ENCODE measurements at places on chromosomes 6 and 20.

- DNase-seq = no peak
Observed at GRCh38 chr20:32970115-32970972, 33.9 kb downstream of the SUN5 start.

DNA sequence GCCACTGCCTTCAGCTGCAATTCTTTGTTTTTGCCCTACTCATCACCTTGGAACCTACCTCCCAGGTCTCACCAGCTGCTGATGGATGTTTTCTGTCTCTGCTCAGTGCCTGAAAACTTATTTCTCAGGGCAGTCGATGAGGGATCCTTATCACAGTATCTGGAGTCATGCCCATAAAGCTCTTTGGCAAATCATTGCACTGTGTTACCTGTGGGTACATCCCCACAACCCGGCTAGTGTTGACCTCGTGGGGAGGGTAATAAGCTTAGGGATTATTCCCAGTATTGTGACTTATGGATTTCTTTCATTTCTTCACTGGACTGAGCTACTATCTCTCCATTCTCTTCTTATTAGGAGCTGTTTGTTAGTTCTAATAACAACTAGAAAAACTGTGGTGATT, 91.7 kb downstream of the ELOVL5 start:
- DNase-seq = no peak

- DNase-seq = no peak
Observed at GRCh38 chr20:8656335-8656734, 412.6 kb upstream of the PLCB4 start.

- DNase-seq = no peak
Observed at GRCh38 chr6:122660296-122660695, 50.1 kb downstream of the PKIB start.

GRCh38 chr6:81786150-81786549, 33.7 kb upstream of the TENT5A start:
- no peak for DNase-seq

DNA sequence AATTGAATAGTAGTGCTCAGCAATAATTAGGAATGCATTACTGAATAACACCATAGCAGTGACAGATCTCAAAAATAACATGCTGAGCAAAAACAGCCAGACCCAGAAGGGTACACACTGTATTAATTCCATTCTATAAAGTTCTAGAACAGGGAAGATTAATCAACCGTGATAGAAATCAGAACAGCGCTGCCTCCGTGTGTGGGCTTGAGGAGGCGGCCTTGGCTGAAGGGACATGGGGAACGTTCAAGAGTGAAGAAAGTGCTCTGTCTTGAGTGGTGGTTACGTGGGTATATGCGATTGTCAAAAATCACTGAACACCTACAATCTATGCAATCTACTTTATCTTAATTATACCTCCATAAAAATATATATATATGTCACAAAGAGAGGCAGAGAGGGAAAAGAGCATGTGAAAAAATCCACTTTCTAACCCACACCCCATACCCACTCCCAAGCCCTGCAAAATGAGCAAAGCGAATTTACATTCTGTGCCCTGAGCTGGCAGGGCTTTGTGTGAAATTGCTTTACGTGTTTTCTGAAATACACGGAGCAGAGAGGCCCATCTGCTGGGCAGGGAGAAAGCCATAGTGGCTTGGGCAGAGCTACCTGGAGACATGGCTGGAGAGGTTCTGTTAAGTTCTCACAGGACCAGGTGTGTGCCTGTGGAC, 74.4 kb downstream of the NFATC2 start:
- DNase-seq = no peak

GRCh38 chr6:22069306-22069800, 227.5 kb downstream of the PRL start:
- DNase-seq = no peak

GRCh38 chr20:12409501-12409900, 491.8 kb downstream of the BTBD3 start:
- no peak for DNase-seq

GRCh38 chr6:105409734-105410133, 6.9 kb upstream of the PREP start:
- no peak for DNase-seq

GRCh38 chr6:99613409-99613704, 6.7 kb downstream of the PRDM13 start:
- no peak for DNase-seq

DNA sequence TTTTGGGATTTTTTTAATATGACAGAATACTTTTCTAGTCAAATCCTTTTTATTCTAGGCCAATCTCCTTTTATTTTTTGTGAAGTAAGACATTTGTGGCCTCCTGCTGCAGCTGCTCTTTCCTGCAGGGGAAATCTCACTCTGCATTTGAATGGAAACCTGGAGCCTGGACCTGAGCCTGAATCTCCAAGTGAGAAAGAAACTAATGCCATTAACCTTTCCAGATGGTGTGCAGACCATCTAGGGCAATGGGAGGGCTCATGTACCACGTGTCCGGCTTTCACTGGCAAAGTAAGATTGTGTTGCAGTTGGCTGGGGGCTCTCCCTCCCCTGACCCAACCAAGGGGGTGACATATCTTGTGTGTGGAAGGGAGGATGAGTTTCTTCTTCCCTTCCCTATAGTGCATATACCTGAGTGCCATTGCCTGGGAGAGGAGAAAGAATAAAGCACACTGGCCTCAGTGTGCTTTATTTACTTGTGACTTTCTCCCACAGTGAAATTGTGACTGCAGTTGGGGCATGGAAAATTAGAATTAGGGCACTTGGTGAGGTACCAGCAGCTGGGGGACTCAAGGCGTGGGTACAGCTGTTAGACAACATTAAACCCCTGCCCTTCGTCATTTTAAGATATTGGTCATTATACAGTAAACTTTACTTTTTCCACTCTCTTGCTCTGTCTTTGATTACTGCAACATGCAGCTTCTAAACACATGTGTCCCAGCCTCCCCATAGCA, 159.8 kb upstream of the RIN2 start:
- DNase-seq = no peak

GRCh38 chr6:40606526-40606925, 19.4 kb upstream of the LRFN2 start:
- no peak for DNase-seq

GRCh38 chr6:40695114-40695513, 108.0 kb upstream of the LRFN2 start:
- DNase-seq = no peak

DNA sequence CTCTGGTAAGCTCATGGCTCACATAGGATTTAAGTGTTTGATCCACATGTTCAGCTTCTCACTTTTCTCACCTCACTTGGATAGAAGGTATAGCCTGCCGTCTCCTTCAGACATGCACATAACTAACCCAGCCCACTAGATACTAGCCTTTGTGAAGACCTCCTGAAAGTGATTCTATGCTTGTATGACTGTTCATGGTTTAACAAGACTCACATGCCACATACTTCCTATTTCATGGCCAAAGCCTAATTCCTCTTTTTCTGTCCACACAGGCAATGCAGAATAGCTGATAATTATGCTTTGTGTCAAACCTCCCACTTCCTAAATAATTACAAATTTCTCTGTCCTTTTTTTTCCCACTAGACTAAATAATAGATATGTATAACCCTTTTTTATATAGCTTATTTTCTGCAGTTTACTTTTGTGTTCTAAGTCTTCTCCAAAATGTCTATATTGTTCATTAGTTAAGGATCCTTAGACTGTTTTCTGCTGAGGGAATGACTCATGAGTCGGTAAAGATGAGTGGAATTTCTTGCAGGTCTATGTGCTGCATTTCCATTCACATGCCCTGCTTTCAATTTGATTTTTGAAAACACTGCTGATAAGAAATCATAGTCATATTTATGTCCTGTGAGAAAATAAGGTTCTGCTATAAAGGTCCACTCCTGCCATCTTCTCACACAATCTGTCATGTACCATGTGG, 43.0 kb downstream of the HDDC2 start:
- no peak for DNase-seq

- no peak for DNase-seq
Observed at GRCh38 chr6:24089736-24090135, 36.3 kb upstream of the NRSN1 start.

- no peak for DNase-seq
Observed at GRCh38 chr6:146871611-146872425, 273.0 kb downstream of the ADGB start.

DNA sequence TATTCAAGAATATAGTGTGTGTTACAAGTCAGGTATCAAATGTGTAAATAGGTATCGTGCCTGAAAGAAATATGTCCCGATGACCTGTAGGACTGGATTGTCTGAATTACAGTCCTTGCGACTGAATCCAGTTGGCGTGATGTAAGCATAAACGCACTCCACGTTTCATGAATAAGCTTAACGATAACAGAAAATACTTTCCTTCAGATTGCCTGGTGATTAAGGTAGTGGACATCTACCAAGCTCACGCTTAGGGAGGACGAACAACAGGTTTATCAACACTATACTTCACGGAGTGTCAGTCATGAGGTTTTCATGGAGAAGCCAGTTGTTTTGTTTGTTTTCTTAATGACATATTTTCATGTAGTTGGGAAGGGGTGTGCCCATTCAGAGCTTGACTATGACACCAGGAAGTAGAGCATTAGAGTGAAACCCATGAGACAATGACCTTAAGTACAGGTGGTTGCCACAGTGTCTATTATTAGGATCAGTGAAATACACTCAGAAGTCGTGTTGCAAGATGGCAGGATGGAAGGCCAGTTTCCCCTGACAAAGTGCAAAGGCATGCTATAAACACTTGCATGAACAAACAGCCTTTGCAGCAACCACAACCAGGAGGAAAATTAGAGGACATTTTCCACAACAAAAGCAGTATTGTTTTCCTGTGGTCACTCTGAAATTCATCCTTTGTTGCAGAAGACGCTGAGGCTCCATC, 305.8 kb upstream of the PRDM1 start:
- DNase-seq = no peak
